ENCODE measurements at places on chromosomes 12 and 14.

- no peak for DNase-seq
These were observed 355.3 kb upstream of the FKBP4 start for GRCh38 chr12:2439332-2440100.

- no peak for DNase-seq
These were observed 208.6 kb downstream of the BTG1 start for GRCh38 chr12:91937009-91937408.

DNA sequence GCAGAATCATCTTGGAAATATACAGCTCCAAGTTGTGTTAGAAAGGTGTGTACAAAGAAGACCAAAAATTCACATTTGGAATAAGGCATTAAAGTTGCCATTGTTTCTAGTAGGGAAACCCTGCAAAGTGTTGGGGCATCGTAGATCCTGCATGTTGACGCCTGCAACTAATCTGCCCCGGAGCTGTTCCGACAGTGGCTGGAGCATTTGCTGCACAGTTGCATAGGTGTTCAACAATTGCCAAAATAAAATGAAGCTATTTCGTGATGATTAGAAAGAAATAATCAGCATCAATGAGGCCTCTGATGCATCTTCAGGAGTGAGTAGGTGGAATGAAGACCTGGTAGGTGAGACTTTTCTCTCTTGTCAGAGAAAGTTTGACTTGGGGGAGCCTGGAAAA lies 47.3 kb downstream of the DAD1 start:
- DNase-seq, result no peak

- DNase-seq, result no peak
These were observed 308.2 kb downstream of the GLT1D1 start for GRCh38 chr12:129161511-129161910.

GRCh38 chr12:47312808-47313426 lies 233.2 kb upstream of the AMIGO2 start:
- peak; percentile 75 for DNase-seq

DNA sequence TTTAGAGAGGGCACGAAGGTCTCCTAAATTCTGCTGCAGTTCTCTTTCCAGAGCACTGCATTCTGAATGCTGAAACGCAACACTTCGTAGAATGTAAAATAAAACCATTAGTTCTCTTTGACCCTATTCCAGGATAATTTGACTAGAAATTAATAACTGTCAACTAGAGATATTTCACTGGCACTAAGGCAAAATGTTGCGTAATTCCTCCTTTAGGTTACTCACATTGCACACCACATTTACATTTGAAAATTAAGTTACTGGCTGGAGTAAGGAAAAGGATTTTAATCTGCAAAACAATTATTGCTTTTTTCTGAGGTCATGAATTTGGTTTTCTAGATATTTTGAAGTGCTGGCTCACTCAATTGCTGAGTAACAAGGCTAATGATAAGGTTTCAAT lies 58.0 kb upstream of the TRHDE start:
- no peak for DNase-seq

GRCh38 chr14:26835979-26836570 lies 238.2 kb upstream of the NOVA1 start:
- DNase-seq, result no peak

GRCh38 chr12:121325922-121326396 lies 26.3 kb downstream of the ANAPC5 start:
- DNase-seq, result peak; percentile 54

GRCh38 chr14:42224053-42224888 lies 617.6 kb downstream of the LRFN5 start:
- DNase-seq, result peak; percentile 86

- DNase-seq, result peak; percentile 46
These were observed 166.7 kb upstream of the HIF1A start for GRCh38 chr14:61528591-61529021.

- no peak for DNase-seq
These were observed 35.1 kb downstream of the MYL2 start for GRCh38 chr12:110885152-110885840.

DNA sequence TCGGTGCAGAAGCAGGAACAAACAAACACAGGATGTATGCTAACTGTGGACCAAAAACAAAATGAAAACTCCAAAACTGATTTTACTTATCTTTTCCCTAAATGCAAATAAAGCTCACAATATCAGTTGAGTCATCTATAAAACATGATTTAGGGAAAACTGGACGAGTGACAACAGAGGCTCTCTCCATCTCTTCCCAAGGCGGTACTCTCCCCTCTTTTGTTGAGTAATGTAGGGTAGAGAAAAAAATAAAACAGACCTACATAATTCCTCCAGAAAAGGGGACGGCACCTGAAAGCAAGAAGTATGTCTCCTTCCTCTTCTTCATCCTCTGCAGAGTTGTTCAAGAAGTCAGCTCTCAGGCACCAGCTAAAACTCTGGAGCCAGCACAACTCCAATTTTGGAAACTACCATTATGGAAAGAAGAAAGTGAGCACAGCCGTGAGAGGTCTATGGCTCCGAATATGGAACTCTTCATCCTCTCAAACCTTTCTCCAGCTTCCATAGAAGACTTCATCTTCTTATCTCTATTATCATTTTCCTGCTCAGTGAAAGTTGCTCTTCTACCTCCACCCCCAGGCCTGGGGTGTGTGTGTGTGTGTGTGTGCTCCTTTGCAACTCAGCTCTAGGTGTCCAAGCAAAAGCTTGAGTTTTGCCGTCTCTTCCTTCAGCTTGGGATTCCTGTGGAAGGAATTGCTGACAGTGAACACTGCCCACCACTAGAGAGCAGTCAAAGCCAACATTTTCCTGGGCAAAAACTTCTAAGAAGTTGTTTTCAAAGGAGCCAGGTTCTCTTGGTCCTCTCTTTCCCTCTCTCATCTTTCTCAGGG lies 155.4 kb downstream of the DIO2 start:
- DNase-seq, result peak; percentile 9

DNA sequence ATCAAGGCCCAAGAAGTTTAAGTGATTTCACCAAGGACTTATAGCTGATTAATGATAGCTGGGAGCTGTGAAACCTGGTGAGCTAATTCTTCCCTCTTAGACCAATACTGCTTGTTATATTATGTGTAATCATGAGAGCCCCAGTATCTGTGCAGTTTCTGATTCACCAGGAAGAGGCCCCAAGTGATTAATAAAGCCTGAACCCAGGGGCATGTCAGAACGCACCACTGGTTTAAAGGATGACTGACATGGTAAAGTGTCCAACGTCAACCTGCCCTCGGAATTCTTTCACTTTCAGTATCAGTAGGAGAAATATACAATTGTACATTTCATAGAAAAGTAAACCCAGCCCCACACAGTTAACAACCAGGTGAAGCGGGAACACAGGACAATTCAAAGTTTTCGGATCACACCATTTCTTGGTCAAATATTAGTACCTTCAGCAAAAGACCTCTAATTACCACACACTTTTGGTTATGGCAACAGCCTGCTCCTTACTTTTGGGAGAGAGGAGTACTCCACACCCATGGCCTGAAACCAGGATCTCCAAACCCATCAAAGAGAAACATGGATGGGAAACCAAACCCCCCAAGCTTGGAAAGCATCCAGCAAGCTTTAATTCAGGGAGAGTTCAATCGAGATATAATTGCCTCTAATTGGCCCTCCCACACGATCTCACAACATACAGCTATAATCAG lies 28.5 kb downstream of the TMCC3 start:
- peak; percentile 47 for DNase-seq

GRCh38 chr12:120262852-120263747 lies 2.4 kb downstream of the PXN start:
- DNase-seq, result peak; percentile 46

DNA sequence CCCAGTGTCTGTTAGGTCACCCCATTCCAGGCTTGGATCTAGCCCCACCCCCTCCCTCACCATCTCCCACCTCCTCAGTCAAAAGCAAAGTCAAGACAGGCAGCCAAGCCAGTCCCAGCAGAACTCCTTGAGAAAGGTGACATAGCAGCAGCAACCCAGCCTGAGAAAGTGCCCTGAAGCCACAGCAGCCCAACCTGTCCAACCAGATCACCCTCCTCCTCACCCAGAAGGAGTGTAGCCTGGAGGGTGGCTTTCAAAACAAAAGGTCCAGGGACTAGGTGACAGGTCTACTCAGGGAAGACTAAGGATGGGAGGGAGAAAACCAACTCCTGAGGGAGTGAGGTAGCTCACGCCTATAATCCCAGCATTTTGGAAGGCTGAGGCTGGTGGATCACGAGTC lies 5.2 kb downstream of the RAB15 start:
- no peak for DNase-seq

DNA sequence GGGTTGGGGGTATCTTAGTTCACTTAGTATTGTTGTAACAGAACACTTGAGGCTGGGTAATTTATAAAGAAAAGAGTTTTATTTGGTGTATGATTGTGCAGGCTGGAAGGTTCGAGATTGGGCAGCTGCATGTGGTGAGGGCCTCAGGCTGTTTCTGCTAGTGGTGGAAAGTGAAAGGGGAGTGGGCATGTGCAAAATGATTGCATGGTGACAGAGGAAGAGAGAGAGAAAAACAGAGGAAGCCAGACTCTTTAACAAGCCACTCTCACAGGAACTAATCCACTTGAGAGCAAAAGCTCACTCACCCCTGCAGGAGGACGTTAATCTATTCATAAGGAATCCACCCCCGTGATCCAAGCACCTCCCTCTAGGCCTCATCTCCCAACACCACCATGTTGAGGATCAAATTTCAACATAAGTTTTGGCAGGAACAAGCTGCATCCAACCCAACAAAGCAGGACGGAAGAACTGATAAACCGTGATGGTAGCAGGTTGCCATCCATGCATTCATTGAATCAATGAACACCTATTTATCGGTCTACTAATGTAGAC lies 165.0 kb upstream of the GZMB start:
- DNase-seq, result peak; percentile 7

DNA sequence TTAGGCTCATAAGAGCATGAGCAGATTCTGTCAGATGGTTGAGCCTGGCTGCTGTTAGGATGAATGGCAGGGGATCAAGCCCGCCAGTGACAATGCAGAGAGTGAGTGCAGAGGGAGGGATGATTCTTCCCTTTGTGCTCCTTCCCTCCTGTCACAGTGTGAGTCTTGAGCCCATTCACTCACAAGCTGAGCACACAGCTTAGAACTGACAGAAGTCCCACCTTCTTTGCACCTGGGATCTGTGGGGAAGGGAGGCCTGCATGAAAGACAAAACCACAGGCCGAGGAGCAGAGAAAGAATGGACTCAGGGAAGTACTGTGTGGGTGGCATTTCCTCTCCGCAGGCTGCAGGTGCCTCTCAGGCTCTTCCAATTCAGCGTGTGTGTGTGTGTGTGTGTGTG lies 160.6 kb downstream of the KCNA5 start:
- no peak for DNase-seq

DNA sequence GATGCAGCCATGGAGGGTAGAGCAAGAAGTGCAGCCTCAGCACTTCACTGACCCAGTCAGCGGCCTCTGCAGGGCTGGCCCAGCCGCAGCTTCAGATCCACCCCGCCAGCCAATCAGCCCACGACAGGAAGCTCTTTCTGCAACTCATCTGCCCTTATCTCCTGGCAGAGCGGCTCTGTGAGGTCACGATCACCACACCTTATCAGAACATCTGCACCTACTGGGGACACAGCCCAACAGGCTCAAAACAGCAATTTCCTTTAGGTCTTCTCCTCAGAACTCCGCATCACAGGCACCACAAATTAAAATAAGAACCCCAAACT lies 287.3 kb downstream of the BCL11B start:
- DNase-seq, result no peak

- DNase-seq, result no peak
These were observed 19.6 kb upstream of the LRP6 start for GRCh38 chr12:12286441-12286840.

- DNase-seq, result no peak
These were observed 52.8 kb downstream of the HMGA2 start for GRCh38 chr12:65876898-65877721.

- DNase-seq, result no peak
These were observed 4.7 kb downstream of the LRIG3 start for GRCh38 chr12:58915634-58916033.

GRCh38 chr12:53061404-53062010 lies 11.6 kb downstream of the TNS2 start:
- no peak for DNase-seq

- DNase-seq, result no peak
These were observed 116.6 kb upstream of the C14orf180 start for GRCh38 chr14:104462651-104463630.
